Stimulated activated CD4-positive, alpha-beta T cell treated with anti-CD3 and anti-CD28 coated beads, TNF-alpha, amount 100 ng/mL, for 48 hours (primary cell): ENCODE measurements at places on chromosomes 13 and 19.
A peak's percentile ranks its signal among the peaks of the same experiment; 100 is the strongest.

GRCh38 chr19:6632002-6632621 is 37.8 kb downstream of the TNFSF14 start:
- DNase-seq: peak; percentile 80

- DNase-seq: no peak
Measured at GRCh38 chr19:7383284-7383683, 34.5 kb downstream of the ARHGEF18 start.

DNA sequence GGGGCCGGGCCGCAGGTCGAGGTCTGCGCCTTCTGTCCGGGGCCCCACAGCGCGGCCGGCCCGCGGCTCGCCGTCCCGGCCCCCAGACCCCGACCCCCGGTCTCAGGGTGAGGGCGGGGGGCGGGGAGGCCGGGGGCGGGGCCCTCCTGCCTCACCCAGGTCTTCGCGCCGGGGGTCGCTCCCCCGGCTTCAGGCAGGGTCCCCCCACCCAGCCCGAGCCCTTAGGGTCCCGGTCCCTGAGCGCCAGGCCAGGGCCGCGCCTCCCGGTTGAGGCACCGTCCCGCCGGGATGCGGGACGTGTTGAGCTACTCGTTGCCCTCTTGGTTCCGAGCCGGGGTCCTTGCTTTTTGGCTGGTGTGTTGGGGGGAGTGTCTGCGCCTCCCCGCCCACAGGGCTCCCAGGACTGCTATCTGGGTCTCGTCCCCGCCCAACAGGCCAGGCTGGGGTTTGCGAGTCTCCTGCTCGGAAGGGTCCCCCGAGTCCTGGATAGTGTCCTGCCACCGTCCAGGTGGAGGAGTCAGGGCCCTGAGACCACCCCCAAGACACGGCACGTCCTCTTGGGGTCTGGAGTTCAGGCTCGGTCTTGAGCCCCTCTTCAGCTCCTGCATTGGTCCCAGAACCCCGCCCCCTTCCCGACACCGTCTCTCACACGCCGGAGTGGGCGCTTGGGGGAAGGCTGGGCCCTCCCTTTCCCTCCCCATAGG is 452 bp downstream of the PIAS4 start:
- no peak for DNase-seq

GRCh38 chr19:23526302-23526701 is 131.0 kb upstream of the ZNF91 start:
- no peak for DNase-seq

GRCh38 chr19:56601375-56601774 is 6.3 kb downstream of the ZNF71 start:
- DNase-seq: no peak

GRCh38 chr13:99968521-99969452 is 2.8 kb downstream of the ZIC5 start:
- no peak for DNase-seq

DNA sequence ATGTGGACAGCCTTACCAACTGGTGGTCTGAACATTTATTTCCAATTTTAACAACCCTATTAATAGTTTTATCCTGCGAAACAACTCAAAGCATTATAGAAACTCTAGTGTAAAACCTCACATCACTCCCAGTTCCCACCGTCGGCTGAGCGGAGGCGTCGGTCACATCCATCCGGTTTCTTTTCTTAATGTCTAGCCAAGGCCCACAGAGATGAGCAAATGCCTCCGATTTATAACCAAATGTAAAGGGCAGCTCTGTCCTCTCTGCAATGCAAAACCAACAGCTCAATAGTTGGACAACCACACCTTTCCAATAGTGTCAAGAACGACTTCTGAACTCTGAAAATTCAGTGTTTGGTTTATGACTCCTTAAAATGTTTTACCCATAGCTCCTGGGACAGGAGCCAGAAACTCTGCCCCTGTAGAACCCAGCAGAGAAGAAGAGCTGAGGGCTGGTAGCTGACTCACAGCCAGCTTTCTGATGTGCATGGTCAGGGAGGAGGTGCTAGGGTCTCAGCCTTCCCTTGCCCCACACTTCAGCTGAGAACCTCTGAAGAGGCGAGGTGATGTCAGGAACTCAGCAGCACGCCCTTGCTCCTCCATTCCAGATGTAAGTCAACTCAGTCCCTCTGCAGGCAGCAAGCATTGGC is 90.2 kb upstream of the UQCRFS1 start:
- DNase-seq: no peak

DNA sequence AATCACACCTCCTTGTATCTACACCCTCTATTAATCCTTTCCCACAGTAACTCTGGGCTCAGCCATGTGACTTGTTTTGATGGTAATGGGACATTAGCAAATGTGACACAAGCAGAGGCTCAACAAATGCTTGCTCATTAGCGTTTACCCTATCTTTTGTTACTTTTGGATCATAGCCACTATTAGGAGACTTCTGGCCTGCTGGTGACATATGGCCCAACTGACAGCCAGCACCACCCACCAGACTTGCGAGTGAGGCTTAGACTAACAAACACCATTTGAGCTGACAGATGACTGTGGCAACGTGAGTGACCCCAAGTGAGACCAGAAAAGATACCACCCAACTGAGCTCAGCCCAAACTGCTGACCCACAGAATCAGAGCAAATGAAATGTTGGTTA is 154.1 kb downstream of the OLFM4 start:
- DNase-seq: no peak

GRCh38 chr13:60158321-60158801 is 5.4 kb downstream of the DIAPH3 start:
- no peak for DNase-seq

DNA sequence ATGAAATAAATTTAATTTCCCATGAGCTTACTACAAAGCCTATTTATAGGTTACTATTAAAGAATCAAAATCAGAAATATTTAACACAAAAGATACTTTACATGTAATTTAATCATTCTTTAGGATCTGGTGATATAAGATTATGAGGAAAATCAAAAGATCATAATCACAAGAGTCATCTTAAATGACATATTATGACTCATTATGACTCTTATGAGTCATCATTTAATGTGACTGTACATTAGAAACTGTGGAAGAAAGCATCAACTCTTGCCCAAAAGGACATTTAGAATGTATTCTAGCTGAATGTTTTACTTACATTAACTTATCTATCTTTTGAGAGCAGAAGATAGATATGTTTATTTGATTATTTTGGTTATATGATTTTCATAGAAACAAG is 458.6 kb downstream of the DCT start:
- no peak for DNase-seq

- no peak for DNase-seq
Measured at GRCh38 chr13:28631801-28632200, 27.1 kb upstream of the POMP start.

DNA sequence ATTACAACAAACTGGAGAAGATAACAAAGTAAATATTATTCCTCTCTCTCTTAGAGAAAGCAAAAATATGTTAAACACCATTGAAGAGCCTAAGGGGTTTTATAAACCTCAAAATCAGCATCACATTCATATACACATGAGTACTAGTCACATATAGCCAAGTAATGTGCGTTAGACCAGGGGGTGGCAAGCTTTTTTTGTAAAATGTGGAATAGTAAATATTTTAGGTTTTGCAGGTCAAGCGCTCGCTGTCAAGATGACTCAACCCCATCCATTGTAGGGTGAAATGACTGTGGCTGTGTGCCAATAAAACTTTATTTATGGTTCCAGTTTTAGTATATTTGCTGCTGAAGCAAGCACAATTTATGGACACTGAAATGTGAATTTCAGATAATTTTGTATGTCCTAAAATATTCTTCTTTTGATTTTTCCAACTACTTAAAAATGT is 21.7 kb downstream of the RFX2 start:
- DNase-seq: no peak

GRCh38 chr13:113862931-113863523 is 849 bp downstream of the GAS6 start:
- no peak for DNase-seq

- no peak for DNase-seq
Measured at GRCh38 chr13:20393273-20394168, 132.1 kb downstream of the CRYL1 start.

DNA sequence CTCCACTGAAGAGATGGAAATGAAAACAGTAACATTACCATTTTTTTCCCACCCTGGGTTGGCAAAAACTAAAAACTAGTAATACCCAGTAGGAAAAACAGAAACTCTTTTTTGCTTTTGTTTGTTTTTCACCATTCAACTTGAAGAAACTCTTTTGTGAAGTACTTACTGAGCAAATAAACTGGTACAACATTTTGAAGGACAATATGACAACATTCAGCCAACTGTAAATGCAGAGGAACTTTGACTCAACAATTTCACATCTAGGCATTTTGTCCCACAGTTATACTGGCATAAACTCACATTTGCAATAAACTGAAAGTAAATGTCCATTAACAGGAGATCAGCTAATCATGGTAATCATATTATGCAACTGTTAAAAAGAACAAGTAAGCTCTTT is 152.5 kb downstream of the RNF17 start:
- no peak for DNase-seq

- DNase-seq: no peak
Measured at GRCh38 chr13:42478531-42479156, 95.3 kb upstream of the TNFSF11 start.
